ENCODE measurements at places on chromosomes 5 and 9. TPM values are rescaled to one million over a fixed set of nuclear protein-coding genes. Genes with fewer than 3 reads are reported as not detected.

DNA sequence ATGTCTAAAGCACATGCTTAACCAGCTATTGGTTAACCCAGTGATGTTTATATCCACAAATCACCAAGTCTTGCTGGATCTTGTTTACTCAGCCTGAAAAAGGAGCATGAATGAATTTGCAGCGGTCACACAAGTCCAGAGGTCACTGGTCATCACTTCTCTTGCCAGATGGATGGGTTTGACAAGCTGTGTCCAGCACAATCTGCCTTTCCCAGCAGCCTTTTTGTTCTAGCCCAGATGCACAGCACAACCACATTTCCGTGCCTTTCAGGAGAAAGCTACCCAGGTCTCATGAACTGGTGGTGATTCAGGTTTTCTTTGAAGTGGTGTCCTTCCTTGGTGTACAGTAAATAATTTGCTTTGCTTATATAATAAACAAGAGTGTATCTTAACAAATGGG lies 32.1 kb downstream of the TMEM252 start:
- no peak for DNase-seq

GRCh38 chr5:143865426-143866025 lies 53.6 kb downstream of the HMHB1 start:
- DNase-seq, result no peak

DNA sequence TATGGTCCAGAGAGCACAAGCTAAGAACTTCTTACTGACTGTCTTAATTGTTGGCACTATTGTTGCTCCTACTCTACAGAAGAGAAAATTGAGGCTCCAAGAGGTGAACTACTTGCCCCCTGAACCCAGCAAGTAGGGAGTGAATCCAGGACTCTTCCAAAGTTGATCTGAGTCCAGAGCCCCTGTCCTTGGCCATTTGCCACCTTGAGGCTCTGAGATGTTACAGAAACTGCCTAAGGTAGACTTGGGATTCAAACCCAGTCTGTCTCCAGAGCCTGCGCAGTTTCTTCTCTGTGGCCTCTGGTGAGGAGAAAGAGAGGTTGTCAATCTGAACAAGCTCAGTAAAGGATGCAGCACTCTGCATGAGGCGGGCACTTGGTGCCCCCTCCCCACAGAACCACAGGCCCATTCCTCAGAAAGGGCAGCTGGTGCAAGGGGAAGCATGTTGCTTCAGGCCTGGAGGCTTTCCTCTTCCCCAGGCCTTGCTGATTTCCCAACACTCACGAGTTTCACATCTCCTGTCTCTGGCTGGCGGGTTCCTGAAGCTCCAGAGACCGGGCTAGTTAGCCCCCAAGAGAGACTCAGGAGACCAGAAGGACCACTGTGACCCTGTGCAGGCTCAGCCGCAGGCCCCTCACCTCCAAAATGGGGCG lies 2.9 kb upstream of the LCP2 start:
- DNase-seq, result no peak

PGM5 gene
- polyA plus RNA-seq, result 49.6 TPM

- no peak for DNase-seq
These were observed 69.8 kb downstream of the SLC46A2 start for GRCh38 chr9:112820881-112821280.

All from right renal cortex interstitium (tissue), 3 donors.